ENCODE measurements at places on chromosomes 7 and 10. TPM values are rescaled to one million over a fixed set of nuclear protein-coding genes. Genes with fewer than 3 reads are reported as not detected.
A peak's percentile ranks its signal among the peaks of the same experiment; 100 is the strongest.

The FBXW4 gene
- total RNA-seq, result 5.8 TPM

The CHAT gene
- not detected for total RNA-seq

The ARMC3 gene
- total RNA-seq, result not detected

GRCh38 chr10:131013281-131013912 is 298.1 kb downstream of the TCERG1L start:
- DNase-seq, result no peak

GRCh38 chr10:72340510-72341261 is 14.0 kb downstream of the DNAJB12 start:
- DNase-seq, result peak; percentile 45

- DNase-seq, result no peak
Measured at GRCh38 chr10:2201534-2202099, 464.3 kb upstream of the ADARB2 start.

DNA sequence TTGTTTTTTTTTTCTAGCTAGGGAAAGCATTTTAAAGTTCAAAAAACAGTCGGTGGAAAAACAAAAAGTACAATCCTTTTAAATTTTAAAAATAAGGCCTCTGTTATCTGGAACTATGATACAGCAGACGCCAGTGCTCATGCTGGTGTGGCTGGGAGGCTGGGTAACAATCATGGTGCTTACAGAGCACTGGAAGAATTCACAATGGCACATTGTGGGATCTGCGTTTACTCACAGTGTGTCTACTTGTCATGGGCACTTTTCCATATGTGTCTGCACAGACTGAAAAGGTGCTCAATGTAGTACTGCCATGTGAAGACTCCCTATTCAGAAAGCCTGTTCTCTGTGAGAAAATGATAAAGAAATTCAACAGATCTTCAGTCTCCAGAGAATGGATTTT is 278.2 kb upstream of the IMMP2L start:
- no peak for DNase-seq

DNA sequence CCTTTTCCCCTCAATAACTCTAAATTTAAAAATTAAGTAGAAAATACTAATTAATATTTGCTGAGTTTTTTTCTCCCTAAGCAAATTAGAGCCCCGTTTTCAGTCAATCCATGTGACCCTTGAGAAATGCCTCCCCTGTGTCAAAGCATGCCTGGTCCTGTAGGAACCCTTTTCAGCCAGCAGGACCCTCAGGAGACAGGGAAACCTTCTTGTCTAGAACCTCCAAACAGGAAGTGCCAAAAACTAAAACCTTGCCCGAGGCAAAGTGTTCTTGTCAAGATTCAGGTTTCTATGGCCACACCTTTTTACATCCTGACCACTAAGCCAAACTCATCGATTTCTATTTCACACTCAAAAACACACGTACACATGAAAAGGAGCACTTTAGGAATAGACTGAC is 60.1 kb upstream of the NFE2L3 start:
- peak; percentile 58 for DNase-seq

DNA sequence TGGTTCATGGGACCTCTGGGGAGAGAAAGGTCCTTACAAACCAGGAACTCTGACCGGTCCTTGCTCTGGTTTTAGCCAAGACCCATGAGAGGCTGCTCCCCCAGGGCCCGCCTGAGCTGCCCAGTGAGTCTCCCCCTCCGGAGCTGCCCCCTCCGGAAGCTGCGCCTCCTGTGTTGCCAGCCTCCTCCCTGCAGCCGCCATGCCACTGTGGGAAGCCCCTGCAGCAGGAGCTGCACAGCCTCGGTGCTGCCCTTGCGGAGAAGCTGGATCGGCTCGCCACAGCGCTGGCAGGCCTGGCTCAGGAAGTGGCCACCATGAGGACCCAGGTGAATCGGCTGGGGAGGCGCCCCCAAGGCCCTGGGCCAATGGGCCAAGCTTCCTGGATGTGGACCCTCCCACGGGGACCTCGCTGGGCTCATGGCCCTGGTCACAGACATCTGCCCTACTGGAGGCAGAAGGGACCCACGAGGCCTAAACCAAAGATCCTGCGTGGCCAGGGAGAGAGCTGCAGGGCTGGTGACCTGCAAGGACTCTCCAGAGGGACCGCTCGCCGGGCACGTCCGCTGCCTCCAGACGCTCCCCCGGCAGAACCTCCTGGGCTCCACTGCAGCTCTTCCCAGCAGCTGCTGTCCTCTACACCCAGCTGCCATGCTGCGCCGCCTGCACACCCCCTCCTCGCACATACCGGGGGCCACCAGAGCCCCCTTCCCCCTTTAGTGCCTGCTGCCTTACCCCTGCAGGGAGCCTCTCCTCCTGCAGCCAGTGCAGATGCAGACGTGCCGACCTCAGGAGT is 40.1 kb downstream of the ZNF467 start:
- DNase-seq, result no peak

GRCh38 chr10:15113766-15114165 is 16.6 kb downstream of the RPP38 start:
- no peak for DNase-seq

DNA sequence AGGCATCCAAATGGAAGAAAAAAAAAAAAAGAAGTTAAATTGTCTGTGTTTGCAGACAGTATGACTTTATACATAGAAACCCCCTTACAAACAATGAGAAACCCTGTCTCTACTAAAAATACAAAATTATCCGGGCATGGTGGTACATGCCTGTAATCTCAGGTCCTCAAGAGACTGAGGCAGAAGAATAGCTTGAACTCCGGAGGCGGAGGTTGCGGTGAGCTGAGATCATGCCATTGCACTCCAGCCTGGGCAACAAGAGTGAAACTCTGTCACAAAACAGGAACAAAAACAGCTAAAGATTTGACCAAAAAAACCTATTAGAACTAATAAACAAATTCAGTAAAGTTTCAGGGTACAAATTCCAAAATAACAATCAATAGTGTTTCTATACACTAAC is 385.8 kb upstream of the GRM3 start:
- no peak for DNase-seq

GRCh38 chr10:60338786-60339185 is 50.9 kb downstream of the ANK3 start:
- no peak for DNase-seq

DNA sequence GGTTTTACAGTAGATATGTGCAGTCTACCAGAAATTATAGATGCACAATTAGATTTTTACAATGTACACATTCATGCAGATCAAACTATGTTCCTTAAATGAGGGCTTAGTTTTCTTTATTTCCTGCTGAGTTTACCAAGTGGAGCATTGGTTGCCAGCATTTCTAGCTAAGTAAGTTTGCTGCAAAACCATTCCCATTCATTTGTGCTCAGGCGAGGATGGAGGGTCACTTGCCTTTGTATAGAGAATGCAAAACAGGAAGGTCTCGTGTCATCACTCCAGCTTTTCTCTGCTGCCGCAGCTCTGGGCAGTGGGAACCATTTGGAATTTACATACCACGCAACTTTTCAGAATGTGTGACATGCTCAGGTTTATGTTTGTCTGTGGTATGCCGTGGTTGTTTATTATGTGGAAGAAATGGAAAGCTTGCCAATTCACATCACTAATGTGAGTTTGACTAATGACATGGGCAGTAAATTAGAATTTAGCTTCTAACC is 198.6 kb downstream of the TRIL start:
- DNase-seq, result peak; percentile 18

- no peak for DNase-seq
Measured at GRCh38 chr10:75883081-75884072, 452.0 kb downstream of the LRMDA start.

DNA sequence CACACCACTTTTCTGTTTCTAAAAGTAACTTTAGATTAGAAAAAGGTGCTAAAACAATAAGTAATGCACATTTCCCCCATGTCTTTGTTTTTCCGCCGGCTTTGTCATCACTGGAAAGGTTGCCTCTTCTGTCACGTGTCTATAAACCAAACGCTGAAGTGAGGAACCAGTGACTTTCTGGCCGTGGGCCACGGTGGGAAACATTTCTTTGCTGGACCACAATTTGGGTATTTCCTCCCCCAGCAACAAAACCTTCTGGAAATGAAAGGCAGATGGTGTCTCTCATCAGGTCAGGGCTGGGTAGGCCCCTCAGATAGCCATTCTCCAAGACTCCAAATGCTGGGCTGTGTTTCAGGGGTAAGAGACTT is 174.5 kb downstream of the SH3PXD2A start:
- no peak for DNase-seq

GRCh38 chr10:101441541-101442455 is 87.8 kb downstream of the BTRC start:
- peak; percentile 60 for DNase-seq

DNA sequence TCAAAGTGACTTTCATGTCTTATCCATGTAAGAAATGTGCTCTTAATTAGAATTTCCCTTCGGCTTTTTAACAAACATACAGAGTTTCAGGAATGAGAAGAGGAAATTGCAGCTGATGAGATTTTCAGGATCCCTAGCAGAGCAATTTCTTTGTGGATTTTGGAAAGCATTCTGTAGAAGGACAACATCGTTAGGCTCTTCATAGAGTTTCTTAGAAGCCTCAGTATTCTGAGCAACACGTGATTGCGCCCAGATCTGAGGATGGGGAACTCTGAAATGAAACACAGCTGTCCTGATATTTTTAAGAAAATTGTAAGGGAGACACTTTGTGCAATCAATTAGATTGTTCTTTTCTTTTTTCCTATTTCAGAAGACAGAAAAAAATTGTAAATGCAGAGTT is 85.8 kb downstream of the LHFPL3 start:
- DNase-seq, result no peak

DNA sequence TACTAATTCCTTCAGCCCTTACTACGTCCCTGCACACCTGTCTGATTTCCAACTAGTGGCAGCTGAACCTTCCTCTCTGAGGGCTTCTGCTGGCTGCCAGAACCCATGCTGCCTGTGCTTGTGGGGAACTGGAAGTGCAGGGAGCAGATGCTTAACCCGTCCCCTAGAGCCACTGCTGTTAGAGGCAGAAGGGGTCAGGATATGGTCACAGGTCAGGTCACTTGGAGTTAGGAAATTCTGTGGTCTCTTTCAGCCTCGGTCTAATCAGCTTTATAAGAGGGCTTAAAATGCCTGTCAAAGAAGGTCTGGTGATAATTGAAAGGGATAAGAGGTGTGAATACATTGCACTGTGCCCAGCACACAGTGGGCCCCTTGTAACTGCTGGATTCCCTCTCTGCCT is 82.0 kb downstream of the PLPP4 start:
- no peak for DNase-seq

DNA sequence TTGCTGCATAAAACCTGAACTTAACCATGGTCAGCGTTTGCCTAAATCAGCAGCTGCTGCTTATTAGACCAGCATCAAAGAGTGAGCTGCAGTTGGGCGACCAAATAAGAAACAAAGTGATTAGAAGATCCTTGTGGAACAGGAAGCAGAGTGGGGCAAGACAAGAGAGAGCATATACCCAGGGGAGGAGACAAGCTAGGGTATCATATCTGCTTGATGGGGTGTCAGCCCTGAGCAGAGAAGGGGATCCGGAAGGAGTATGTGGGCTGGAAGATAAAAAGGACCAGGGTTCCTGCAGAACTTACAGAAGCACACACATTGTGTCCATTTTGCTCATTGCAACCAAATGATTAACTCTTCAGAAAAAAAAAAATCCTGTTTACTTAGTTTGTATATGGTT is 213.6 kb downstream of the CELF2 start:
- no peak for DNase-seq

GRCh38 chr10:91418416-91418815 is 8.3 kb downstream of the HECTD2 start:
- no peak for DNase-seq

DNA sequence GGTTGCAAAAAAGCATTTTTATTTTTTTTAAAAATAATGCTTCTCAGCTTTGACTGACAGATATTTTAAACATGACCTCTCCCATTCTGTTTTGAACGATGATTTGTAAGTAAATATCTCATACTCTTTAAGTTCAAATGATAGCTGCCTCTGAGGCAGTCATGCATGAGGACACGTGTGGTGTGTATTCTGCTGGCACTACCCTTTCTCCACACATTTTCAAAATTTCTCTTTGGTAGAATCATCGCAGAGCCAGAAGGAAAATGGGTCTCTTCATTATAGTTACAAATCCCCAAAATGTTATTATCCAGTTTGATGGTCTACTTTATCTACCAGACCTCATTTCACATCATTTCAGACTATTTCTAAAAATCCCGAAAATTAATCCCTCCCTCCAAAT is 55.1 kb downstream of the FZD1 start:
- DNase-seq, result no peak

GRCh38 chr10:122515022-122515424 is 45.5 kb upstream of the DMBT1 start:
- no peak for DNase-seq

- DNase-seq, result no peak
Measured at GRCh38 chr10:117334066-117334465, 41.2 kb downstream of the PDZD8 start.
